ENCODE measurements at places on chromosomes 3 and 15.

- no peak for DNase-seq
Measured at GRCh38 chr15:100309109-100310040, 32.4 kb downstream of the ADAMTS17 start.

- DNase-seq, result no peak
Measured at GRCh38 chr15:74330861-74331408, 36.5 kb downstream of the CYP11A1 start.

GRCh38 chr3:146322216-146322817, 71.4 kb upstream of the PLSCR4 start:
- DNase-seq, result no peak

DNA sequence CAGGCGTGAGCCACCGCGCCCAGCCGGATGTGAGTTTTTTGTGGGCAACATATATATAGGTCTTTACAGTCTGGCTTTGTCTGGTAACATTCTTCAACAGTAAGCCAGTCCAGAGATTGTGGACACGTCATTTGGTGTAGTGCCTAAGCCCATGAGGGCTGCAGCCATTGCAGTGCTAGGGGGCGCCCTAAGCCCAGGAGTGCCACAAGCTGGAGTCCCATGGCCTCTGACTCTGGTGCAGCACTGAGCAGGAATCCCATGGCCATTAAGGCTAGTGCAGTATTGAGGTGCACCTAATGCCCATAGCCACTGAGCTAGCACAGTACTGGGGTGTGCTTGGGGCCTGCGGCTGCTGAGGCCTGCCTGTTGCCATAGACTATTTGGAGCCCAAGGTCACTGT, 136.4 kb upstream of the NDN start:
- DNase-seq, result no peak

GRCh38 chr3:143031327-143031726, 30.0 kb downstream of the U2SURP start:
- no peak for DNase-seq

GRCh38 chr15:66169023-66169422, 84.5 kb downstream of the MEGF11 start:
- DNase-seq, result no peak

GRCh38 chr15:50857763-50858162, 50.7 kb upstream of the AP4E1 start:
- no peak for DNase-seq

DNA sequence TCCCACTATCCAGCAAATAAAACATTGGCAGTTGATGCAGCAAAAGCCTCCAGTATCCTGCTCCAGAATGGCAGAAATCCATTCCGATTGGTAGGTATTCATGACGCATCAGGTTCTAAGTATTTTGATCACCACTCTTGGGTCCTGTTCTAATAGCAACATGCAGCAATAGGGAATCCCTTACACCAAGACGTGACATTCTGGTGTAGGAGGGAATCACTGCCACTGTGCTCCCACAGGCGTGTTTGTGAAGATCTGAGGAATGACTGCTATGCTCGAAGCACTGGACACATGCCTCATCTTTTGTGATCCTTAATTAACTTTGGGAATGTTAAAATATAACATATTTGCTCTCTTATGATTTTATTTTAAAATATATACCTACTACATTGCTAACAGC, 552.9 kb downstream of the MECOM start:
- DNase-seq, result no peak

DNA sequence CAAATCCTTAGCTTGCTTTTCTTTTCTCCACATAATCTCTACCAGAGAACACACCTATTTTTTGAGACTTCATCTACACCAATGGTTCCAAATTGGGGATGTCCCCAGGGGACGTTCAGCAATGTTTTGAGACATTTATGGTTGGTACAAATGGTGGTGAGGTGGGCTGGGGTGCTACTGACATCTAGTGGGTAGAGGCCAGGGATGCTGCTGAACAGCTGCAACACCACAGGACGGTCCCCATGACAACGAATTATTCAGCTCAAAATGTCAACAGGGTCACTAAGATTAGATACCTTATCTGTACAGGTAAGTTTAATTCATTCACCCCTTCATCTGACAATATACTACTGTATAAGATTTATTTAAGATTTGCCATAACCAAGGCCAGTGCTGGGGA, 14.4 kb downstream of the GK5 start:
- DNase-seq, result no peak

GRCh38 chr3:54759166-54759565, 168.7 kb downstream of the LRTM1 start:
- DNase-seq, result no peak

DNA sequence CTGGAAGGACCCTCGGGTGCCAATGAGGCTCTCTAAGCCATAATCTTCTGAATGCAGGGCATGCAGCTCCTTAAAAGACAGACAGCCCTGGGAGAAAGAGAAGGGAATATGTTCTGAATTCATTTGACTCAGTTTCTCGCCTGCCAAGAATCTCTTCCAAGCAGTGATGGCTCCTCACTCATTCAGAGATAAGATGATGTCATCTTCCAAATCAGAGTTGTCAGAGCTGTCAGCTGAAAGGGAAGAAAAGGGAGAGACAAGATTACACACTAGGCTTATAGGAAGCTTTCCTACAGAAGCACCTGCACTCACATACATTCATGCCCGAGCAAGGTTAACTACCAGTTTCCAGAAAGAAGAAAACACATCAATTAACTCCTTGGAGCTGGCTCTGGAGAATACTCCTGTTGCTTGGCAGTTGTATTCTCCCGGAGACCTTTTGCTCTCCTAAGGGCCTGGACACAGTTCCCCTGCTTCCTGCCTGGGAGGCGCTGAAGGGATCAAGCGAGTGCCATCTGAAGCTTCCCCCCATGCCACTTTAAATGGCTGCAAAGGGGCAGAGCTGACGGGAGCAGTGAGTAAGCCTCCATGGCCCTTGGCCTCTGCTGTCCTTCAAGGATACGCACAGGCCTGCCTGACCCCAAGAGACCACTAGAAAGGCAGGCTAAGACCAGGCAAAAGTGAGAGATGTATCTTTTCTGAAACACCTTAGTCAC, 7.7 kb downstream of the RBM15B start:
- DNase-seq, result no peak

GRCh38 chr3:183774631-183775030, 50.7 kb downstream of the MAP6D1 start:
- no peak for DNase-seq

- DNase-seq, result no peak
Measured at GRCh38 chr3:192183109-192183508, 544.2 kb downstream of the FGF12 start.

DNA sequence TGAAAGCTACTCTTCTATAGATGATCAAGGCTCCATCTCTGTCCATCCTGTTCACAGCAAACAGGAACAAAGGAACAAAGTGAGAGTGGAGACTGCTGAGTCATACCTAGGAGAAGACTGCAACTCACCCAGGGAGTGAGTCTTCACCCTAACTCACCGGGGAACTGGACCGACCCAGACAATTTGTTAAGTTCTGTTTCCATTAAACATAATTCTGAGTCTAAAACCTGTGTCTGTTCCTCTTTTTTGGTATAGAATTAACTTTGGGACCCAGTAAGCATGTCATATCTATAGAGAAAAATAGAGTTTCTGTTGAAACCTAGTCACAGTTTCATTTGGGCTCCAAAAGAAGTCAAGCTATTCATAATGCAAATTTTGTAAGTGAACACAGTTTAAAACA, 21.6 kb downstream of the CCDC80 start:
- DNase-seq, result no peak

DNA sequence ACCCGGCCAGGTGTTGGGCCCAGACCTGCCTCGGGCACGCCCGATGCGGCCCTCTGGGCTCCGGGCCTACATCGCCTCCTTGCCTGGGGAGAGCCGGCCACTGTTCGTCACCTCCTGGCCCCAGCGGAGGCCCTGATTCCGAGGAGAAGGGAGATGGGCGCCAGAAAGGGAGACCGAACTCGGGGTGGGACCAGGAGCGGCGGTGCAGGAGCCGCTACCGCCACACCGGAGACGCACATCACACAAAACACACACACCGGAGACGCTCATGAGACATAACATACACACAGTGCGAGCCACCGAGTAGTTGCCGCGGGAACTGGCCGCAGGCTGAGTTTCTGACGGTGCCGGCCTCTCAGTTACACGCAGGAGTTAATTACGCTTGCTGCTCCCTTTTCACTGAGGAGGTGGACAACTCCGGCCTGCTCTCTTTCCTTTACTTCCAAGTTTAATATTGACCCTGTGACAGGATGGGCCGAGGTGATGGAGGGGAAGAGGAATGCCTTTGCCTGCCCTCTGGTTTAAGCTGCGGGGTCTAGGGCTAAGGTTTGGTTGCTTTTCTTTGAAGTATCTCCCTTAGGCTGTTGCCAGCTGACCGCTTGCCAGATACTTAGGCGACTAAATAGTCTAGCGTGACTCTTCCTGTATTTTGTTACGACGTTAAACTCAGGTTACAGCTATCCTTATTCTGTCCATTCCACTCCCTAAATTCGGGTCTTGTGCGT, 570 bp downstream of the PCNP start:
- DNase-seq, result peak; percentile 55

DNA sequence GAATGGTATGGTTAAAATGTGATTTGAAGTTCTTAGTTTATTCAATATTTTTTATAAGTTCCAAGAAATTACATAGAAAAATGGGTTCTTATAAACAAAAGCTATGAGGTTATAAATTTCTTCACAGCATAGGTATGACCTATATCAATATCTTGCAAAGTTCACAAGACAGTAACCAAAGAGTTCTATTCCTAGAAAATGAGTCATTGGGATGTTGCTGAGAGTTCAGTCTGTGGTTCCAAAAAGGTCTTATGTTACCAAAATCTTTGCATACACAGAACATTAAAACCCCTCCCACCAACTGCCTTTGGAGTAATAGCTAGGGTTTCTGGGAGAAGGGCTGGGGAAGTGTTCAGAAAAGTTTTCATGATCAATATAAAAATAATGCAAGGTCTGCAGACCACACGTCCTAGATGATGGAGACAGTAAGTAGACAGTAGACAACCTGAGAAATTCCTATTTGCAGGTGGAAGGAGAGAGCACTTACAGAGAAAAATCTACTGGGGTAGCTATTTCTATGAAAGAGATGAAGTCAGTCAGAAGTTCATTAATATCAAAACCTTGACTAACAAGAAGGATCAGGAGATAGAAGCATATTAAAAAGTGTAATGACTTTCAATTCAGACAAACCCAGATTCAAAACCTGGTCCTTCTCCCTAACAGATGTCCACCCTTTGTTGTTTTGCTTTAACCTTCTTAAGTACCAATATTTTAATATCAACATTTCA, 279.3 kb downstream of the KCNH8 start:
- no peak for DNase-seq

DNA sequence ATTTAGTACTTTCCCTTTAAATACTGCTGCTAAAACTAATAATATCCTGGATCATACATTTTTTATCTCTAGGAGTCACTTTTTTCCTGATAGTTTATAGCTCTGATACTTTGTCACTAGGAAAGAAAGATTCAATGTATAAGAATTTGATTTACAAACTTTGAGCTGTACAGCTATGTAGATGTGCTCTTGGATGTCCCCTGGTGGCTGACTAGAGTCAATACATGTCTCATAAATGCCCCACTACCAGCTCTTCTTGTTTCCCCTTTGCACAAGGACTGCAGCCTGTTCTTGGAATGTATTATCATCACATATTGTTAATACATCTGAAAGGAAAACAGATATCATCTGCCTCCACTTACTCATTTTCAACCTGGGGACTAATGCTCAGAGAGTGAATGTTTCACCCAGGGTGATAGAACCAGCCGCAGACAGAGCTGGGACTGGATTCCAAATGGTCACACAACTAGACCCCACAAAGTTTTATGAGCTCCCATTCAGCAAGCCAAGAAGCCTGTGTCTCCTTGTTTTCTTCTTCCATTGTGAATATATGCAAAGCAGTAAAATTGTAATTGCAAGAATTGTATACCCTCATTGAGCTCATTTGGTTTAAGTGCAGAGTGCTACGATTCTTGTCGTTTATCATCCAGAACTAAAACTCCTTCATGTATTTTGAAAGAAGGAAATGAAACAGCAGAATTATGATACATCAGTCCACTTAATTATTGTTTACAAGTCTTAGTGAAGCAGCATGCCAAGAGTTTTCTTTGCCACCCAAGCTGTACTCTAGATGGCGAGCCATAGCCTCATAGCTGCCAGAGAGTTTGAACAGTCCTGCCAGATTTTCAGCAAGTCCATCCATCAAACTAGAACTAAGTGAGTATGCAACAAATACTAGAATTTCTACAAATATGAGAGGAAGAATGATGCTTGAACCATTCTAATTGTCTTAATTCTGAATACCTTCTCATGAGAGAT, 261.6 kb upstream of the LMCD1 start:
- DNase-seq, result peak; percentile 73

DNA sequence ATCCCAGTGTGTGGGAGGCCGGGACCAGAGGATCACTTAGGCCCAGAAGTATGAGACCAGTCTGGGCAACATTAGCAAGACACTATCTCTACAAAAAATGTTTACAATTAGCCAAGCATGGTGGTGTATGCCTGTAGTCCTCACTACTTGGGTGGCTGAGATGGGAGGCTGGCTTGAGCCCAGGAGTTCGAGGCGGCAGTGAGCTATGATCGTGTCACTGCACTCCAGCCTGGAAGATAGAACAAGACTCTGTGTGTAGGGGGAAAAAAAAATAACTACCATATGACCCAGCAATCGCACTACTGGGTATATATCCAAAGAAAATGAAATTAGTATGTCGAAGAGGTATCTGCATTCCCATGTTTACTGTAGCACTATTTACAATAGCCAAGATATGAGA, 22.6 kb downstream of the RYK start:
- no peak for DNase-seq
